ENCODE measurements at places on chromosomes 13 and 19.

DNA sequence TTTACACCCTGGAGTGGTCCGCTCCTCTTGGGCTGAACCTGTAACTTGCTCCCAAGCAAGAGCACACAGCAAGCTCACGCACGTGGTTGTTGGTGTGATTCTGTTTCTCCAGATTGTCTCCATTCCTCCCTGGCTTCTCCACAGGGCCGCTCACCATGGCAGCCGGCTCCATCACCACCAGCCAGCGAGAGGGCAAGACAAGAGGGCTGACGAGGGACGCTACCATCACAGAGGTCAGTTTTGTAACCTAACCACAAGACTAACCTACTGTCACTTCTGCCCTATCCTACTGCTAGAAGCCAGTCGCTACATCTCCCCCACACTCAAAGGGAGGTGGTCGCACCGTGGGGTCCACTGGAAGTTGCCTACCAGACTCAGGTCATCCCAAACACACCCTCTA lies 4.6 kb upstream of the GP6 start:
- no peak for DNase-seq
- H3K4me3 ChIP-seq, result peak overlapping the region; percentile 63
- H3K27ac ChIP-seq, result peak overlapping the region; percentile 89

GRCh38 chr13:52852444-52852843 lies 4.0 kb upstream of the PCDH8 start:
- H3K4me1 ChIP-seq, result peaks cover 10% of the 10 kb centered on the region
- H3K27ac ChIP-seq, result no peak overlapping the region
- DNase-seq, result no peak
- peaks cover 4% of the 10 kb centered on the region for H3K36me3 ChIP-seq

DNA sequence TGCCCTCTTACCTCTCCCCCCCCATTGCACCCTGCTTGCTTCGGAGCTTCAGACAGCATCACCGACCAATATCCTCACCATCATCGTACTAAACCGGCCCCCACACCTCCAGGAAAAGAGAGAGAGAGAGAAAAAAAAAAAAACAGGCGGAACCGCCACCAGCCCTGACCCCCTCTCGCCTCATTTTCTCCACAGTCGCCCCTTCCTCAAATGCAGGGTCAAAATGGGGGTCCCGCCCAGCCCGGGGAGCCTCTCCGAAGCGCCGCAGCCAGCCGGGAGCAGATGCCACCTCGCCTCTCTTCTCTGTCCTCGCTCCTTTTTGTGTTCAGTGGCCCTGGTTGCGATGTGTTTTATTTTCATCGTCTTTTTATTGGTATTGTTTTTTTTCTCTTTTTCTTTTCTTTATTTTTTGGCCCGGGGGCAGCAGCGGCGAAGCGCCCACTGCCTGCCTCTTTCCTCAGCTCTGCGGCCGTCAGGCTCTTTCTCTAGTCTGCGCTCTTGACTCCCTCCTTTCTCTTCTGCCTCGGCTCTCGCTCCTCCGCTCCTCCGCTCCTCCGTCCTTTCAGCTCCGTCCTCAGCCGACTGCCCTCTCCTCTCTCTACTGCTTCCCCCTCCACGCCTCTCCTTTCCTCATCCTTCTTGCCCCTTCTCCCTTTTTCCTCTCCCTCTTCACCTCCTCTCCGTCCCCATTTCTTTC lies 41.4 kb downstream of the DEDD2 start:
- H3K36me3 ChIP-seq, result no peaks in the 10 kb centered on the region
- H3K27me3 ChIP-seq, result peaks cover 29% of the 10 kb centered on the region
- no peak overlapping the region for H3K27ac ChIP-seq
- H3K4me3 ChIP-seq, result peak overlapping the region; percentile 78

GRCh38 chr19:45117167-45117594 lies 24.2 kb downstream of the PPP1R37 start:
- H3K36me3 ChIP-seq, result peaks cover 5% of the 10 kb centered on the region
- peak; percentile 63 for DNase-seq
- H3K4me1 ChIP-seq, result peaks cover 71% of the 10 kb centered on the region
- peak overlapping the region; percentile 86 for H3K27ac ChIP-seq
- peak overlapping the region; percentile 48 for H3K4me3 ChIP-seq
- no peaks in the 10 kb centered on the region for H3K27me3 ChIP-seq

DNA sequence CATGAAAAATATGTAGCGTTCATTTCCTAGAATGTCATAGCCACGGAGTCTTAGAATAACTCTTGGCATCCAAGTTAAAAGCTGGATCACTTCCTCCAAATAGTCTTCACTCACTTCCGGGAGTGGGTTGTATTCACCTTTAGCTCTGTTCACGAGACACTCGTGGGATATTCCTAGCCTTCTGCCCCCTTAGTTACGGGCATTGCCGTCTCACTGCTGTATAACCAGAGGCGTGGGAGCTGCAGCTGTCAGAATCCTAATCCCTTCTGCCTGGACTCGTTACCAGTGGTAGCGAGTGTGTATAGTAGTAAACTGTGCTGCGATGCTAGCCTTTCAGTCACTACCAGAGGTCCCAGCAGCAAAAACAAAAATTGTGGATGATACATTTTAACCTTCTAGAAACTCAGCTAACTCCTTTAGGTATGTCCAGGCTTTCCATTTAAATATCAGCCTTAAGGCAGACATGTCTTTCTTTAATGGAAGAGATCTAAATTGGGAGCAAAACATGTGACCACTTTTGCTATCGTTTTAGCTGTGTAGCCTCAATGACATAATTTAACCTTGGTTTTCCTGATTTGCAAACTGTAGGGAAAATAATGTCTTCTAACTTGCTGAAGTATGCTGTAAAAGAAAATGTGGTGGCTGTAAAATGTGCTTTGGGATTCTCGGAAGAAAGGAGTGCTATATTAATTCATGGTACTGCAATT lies 34.1 kb downstream of the ERCC5 start:
- no peak for DNase-seq
- no peaks in the 10 kb centered on the region for H3K27me3 ChIP-seq
- H3K4me3 ChIP-seq, result no peak overlapping the region
- no peak overlapping the region for H3K27ac ChIP-seq

DNA sequence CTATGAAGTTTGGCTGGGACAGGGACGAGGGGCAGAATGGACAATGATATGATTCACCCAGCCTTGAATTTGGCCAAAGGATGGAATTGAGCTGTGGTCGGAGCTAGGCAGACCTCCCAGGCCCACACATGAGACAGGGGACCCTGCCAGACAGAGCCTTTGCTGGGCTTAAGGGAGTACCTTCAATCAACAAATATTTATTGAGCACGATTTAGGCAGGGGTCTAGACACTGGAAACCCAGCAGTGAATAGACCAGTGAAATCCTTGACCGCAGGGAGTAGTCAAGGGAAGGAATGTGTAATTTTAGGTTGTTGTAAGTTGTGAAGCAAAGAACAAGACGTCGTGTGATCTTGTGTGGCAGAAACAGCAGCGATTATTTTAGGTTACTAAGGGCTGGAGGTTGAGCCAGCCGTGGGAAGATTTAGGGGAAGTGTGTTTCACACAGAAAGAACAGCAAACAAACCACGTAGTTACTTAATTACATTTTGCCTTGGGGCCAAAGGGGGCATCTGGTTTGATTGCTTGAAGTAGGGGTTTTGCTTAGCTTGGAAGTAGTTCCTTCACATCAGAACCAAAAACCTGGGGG lies 16.9 kb upstream of the AP1M2 start:
- H3K4me3 ChIP-seq, result peak overlapping the region; percentile 94
- H3K4me1 ChIP-seq, result peaks cover 26% of the 10 kb centered on the region
- peaks cover 16% of the 10 kb centered on the region for H3K36me3 ChIP-seq

- DNase-seq, result no peak
- no peak overlapping the region for H3K4me3 ChIP-seq
- no peaks in the 10 kb centered on the region for H3K4me1 ChIP-seq
- H3K27ac ChIP-seq, result no peak overlapping the region
- no peaks in the 10 kb centered on the region for H3K27me3 ChIP-seq
Observed at GRCh38 chr13:106846571-106847448, 278.9 kb upstream of the ARGLU1 start.
